ENCODE measurements at places on chromosomes 16 and 17. TPM values are rescaled to one million over a fixed set of nuclear protein-coding genes. Genes with fewer than 3 reads are reported as not detected.

Gene HOXB6
- total RNA-seq = 7.7 TPM

Gene CCDC43
- 39.1 TPM for total RNA-seq

Gene CAMKK1
- 3.9 TPM for total RNA-seq

Gene CCL14
- not detected for total RNA-seq

Gene ZP2
- not detected for total RNA-seq

Gene OR2C1
- total RNA-seq = not detected

Gene CIITA
- not detected for total RNA-seq

Gene TPSAB1
- not detected for total RNA-seq

Gene INCA1
- total RNA-seq = not detected

Gene CCL1
- not detected for total RNA-seq

Gene TNP2
- not detected for total RNA-seq

Gene HSF4
- total RNA-seq = not detected

Gene HAGHL
- 13.3 TPM for total RNA-seq

Gene LGALS9B
- total RNA-seq = not detected

Gene DYNLRB2
- total RNA-seq = not detected

Gene MYH3
- total RNA-seq = 0.02 TPM

Gene TMEM132E
- total RNA-seq = not detected

Gene VMO1
- total RNA-seq = not detected

Gene SNX20
- total RNA-seq = not detected

Gene SPSB3
- 34.3 TPM for total RNA-seq

Gene BCAR1
- total RNA-seq = 52.7 TPM

Gene OTOP3
- not detected for total RNA-seq

Gene MAPT
- 0.43 TPM for total RNA-seq

Gene PPP4C
- 193 TPM for total RNA-seq

Gene KRT28
- not detected for total RNA-seq

Gene TBC1D26
- total RNA-seq = not detected

Gene GDPD3
- not detected for total RNA-seq

Gene DDX19B
- 7.9 TPM for total RNA-seq

Gene NLRP1
- 9.2 TPM for total RNA-seq

Gene CA5A
- not detected for total RNA-seq

Gene AURKB
- total RNA-seq = 89.2 TPM

Gene EPX
- not detected for total RNA-seq

Gene SHISA6
- not detected for total RNA-seq

Gene RNPS1
- 133 TPM for total RNA-seq

Gene GRB2
- 110 TPM for total RNA-seq

Gene TEDC2
- 38.6 TPM for total RNA-seq

Gene SHCBP1
- 58.3 TPM for total RNA-seq

Gene ZACN
- total RNA-seq = not detected

Gene CIBAR2
- not detected for total RNA-seq

Gene KRTAP9-4
- not detected for total RNA-seq

Gene KCTD19
- total RNA-seq = not detected

Gene TMEM220
- 0.57 TPM for total RNA-seq

Gene CREBBP
- 7.0 TPM for total RNA-seq

Gene CHRNB1
- total RNA-seq = 0.20 TPM

Gene CNTNAP1
- 9.3 TPM for total RNA-seq

Gene TGFB1I1
- total RNA-seq = 39.1 TPM

Gene RGS11
- total RNA-seq = not detected

Gene SMIM22
- total RNA-seq = not detected

All from MG63 (cell line).